ENCODE measurements at places on chromosomes 13 and 19.
A peak's percentile ranks its signal among the peaks of the same experiment; 100 is the strongest.

GRCh38 chr13:27131906-27132305 lies 39.7 kb downstream of the USP12 start:
- no peak for DNase-seq

GRCh38 chr19:19101540-19101939 lies 36.7 kb downstream of the TMEM161A start:
- no peak for DNase-seq

- no peak for DNase-seq
Measured at GRCh38 chr13:29480893-29481525, 114.5 kb downstream of the SLC7A1 start.

- peak; percentile 60 for DNase-seq
Measured at GRCh38 chr13:48304143-48304876, 759 bp downstream of the RB1 start.

DNA sequence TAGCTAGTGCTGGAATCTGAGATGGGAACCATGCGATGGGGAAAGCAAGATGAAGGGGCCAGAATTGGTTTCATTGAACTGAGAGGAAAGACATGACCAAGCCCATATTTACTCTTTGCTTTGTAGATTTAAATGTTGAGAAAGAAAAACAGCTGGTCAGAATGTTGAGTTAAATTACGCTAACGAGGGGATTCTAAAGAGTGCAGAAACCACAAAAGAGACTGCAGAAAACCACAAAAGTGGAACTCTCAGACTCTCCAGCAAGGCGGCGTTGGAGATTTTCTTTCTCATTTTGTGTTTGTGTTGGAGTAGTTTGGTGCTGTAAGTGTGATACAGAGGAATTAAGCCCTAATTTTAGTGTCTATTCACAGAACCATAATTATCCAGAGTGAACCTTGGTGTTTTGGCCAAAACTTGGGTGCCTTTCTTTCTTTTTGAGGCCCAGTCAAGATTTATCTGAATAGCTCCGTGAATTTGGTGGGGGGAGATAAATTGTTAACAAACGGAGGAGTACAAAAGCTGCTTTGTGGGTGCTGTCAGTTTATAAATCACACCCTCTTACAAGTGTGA lies 26.3 kb downstream of the SAE1 start:
- DNase-seq: peak; percentile 42

- peak; percentile 91 for DNase-seq
Measured at GRCh38 chr19:41351339-41352245, 2.1 kb downstream of the TGFB1 start.

DNA sequence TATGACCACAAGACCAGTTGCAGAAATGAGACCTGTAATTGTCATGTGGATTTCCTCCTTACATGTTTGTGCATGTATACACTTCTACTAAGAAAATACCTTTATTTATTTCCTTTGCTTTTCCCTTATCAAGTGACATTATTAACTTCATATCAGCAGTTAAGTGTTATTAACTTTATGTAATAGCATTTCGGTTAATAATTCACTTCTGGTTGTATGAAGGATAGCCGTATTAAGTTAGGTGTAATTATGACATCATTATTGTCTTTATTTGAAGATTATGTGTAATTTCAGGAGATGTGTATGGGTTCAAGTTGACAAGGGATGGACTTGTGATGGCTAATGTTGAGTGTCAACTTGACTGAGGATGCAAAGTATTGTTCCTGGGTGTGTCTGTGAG lies 881.2 kb upstream of the ATXN8OS start:
- DNase-seq: no peak

DNA sequence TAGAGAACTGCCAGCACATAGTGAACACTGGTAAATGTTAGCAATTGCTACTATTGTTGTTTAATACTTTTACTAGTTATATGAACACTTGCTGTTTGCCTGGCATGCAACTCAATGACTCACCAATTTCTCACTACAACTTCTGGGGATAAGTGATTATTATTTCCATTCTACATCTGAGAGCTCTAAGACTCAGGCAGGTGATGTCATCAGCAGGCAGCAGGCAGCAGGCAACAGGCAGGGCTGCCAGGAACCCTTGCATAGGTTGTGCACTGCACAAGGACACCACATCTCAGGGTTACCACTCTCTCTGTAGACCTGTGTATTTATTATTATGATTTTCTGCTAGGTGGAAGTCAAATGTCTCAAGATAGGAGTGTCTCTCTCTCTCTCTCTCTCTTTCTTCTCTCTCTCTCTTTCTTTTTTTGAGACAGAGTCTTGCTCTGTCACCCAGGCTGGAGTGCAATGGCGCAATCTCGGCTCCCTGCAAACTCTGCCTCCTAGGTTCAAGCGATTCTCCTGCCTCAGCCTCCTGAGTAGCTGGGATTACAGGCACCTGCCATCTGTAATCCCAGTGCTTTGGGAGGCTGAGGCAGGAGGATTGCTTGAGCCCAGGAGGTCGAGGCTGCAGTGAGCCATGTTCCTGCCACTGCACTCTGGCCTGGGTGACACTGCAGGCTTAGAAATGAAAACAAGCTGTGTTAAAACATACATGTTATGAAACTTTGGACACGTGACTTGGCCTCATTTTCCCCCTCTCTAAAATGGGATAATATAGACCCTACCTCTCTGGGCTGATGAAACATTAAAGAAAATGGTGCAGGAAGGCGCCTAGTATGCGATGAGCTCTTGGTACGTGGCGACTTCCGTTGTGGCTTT lies 22.7 kb downstream of the HPN start:
- DNase-seq: no peak

GRCh38 chr13:43150369-43151207 lies 127.2 kb downstream of the DNAJC15 start:
- DNase-seq: no peak

- no peak for DNase-seq
Measured at GRCh38 chr19:37313335-37313627, 57.6 kb upstream of the ZNF527 start.

GRCh38 chr19:52536448-52536800 lies 9.0 kb downstream of the ZNF808 start:
- peak; percentile 76 for DNase-seq

DNA sequence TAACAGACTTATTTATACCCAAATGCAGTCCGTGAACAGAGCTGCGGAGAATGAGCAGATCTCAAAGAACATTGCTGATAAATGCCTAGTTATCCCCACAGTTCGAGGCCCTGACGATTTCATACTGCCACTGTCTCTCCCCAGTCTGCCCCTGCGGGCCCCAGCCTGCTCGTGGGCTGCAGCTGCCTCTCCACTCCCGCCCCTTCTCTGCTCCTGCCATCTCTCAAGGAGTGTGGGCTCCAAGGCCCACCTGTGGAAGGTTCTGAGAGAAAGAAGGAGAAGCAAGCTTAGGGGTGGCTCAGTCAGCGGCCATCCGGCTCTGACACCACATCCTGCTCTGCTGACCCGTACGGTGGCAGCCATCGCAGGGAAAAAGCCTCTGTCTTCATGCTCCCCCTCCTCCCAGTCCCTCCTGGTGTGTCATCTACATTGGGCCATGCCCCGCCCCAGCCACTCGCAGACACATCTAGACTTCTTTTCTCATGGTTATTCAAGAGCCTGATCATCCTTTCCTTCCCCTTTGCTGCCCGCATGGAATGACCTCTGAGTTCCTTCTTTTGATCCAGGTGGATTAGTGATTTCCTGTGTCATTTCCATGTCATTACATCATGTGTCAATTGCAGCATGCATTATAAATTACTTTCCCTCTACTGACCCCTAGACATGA lies 52.0 kb downstream of the EPS15L1 start:
- DNase-seq: no peak

- DNase-seq: no peak
Measured at GRCh38 chr19:2079076-2079864, 16.9 kb downstream of the MOB3A start.

GRCh38 chr13:49113526-49114286 lies 106.4 kb upstream of the MLNR start:
- no peak for DNase-seq

DNA sequence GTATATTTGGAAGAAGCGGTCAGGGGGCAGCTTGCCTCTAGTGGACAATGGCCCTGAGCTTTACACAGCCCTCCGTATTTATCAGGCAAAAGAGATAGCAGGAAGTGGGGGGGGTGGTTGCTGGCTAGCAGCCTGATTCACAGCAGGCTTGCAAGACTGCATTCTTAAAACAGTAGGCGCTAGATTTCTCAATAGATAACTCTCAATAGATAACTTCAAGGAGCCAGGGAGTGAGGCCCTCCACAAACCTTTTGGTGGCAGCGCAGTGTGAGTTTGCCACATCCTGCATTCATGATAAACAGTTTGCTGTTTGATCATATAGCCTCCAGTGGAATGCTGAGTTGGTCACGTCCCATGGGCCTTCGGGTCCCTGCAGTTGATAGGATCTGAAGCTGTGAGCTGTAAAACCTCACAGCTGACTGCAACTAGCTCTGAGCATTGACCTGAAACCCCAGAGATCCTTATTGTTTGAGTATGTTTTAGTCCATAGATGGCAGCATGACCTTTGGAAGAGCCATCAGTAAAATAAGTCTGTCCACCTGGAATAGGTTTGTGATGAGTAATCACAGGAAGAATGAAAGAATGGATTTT lies 12.2 kb downstream of the FPR3 start:
- DNase-seq: no peak

DNA sequence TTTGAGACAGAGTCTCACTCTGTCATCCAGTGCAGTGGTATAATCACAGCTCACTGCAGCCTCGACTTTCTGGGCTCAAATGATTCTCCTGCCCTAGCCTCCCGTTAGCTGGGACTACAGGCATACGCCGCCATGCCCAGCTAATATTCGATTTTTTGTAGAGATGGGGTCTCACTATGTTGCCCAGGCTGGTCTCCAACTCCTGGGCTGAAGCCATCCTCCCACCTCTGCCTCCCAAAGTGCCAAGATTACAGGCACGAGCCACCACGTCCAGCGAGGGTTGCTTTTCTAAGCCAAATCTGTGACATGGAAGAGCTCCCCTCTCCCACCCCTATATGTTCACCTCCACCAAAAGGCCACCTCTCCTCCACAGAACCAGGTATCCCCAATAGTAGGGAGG lies 10.9 kb upstream of the ATF5 start:
- no peak for DNase-seq

DNA sequence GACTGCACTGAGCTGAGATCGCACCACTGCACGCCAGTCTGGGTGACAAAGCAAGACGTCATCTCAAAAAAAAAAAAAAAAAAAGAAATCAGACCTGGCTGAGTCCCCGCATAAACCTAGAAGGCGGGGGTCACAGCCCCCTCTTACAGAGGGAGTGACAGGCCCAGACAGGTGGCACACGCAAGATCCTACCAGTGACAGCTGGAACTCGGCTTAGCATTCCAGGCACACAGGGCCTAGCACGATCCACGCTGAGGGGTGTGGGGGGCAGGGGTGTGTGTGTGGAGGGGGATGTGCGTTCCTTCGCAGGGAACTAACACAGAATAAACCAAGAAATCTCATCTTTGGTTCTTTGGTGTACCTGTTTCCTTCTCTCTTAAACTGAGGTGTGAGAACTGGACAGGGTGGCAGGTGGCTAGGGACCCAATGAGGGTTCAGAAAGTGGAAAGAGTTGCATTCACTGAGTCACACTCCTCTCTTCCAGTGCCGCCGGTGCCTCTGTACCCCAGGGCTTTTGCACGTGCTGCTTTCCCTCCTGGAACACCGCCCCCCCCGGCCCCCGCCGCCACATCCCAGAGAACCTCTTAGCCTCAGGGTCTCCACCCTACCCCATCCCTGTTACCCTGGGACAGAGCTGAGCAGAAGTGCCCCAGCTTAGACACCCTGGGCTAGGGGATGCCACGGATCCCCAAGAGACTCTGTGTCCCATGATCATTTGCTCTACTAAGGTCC lies 5.0 kb downstream of the SGTA start:
- DNase-seq: no peak

DNA sequence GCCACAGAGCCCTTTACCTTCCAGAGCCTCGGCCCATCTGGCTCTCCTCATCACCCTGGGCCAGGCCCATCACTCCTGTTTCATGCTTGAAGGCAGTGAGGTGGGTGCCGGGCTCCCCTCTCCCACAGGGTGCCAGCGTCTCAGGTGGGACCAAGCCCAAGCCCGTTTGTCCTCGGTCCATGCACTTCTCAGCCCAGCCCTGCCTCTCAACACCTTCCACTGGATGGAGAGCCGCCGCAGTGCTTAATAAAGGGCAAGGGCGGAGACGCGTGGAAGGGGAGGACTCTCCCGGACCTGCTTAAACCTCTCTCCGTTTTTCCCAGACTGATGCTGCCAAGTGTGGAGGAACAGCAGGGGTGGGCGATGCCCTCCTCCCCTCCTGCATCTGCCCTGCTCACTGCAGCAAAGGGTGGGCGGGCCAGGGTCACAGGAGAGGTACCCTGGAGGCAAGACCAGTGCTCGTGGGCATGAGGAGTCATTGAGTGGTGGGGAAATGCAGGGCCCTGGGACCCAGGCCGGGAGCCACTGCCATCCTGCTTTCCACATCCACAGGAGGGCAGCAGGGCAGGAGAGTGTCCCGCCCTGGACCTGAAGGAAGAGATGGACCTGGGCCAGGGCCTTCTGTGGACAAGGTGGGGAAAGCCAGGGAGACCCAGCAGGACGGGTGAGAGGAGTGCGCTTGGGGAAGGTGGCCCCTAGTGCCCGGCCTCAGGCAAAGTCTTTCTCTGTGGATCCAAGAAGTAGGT lies 9.7 kb upstream of the ATP11A start:
- no peak for DNase-seq

GRCh38 chr19:58009666-58010301 lies 7.2 kb upstream of the ZNF606 start:
- peak; percentile 89 for DNase-seq

- no peak for DNase-seq
Measured at GRCh38 chr13:90171649-90172048, 1175.8 kb upstream of the MIR17HG start.

- no peak for DNase-seq
Measured at GRCh38 chr13:28494778-28495537, at the start of gene FLT1. Gene FLT1 (minus strand): TSS chr13:28495128. CDS start chr13:28494843, 285 bp downstream.

DNA sequence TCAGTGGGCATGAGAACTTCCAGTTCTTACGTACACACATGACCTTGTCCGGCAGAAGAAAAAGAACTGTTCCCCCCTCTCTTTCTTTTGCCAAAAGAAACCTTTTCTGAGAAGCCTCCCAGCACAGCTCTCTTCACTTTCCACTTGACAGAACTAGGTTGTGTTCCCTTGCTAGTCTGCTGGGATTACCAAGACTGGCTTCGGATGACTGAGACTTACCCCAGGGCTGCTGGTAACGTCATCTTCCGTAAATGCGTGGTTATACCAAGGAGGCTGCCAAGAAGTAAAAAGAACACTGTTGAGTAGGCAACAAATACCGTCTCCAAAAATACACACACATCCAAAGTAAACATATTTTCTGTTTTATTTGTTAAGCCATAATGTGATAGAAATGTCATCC lies 908.2 kb downstream of the EFNB2 start:
- no peak for DNase-seq

- DNase-seq: no peak
Measured at GRCh38 chr13:30648522-30649012, 30.8 kb downstream of the USPL1 start.

DNA sequence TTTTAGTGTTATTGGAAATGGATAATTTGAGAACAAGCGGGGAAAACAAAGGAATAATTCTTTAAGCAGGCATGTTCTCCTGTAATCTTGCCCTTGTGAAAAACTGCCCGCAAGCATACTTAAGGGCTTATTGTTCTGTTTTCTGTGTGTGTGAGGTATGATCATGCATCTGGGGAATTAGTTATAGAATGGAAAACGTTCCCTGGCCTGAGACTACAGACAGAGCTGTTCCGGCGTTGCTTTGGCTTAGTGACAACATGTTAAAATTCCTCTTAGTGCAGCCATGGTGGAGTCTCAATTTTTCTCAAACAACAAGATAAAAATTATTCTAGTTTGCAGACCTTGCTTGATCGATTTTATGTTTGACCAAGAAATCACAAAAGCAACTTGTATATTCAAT lies 560.2 kb upstream of the SPRY2 start:
- DNase-seq: no peak

- no peak for DNase-seq
Measured at GRCh38 chr13:65787082-65787481, 1443.1 kb downstream of the PCDH9 start.

GRCh38 chr19:9566729-9567128 lies 17.6 kb downstream of the ZNF121 start:
- no peak for DNase-seq
